ENCODE measurements at places on chromosomes 6 and 20. TPM values are rescaled to one million over a fixed set of nuclear protein-coding genes. Genes with fewer than 3 reads are reported as not detected.

GRCh38 chr6:125037827-125038226 is 75.6 kb downstream of the RNF217 start:
- no peak for DNase-seq

DNA sequence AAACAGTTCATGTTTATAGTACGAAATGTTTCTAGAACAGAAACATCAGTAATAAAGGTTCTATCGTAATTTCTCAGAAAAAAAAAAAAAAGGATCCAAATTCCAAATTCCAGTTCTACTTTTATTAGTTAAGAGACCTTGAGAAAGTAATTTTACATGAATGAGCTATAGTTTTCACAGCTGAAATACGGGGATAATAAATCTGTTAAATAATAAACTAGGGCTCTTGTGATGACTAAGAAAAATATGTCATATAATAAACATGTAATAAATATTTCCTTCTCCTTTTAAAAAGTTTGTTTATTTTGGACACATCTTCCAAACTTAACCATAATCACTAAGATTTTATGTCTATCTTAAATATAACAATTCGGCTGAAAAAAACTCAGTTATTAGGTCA is 17.8 kb downstream of the RARS2 start:
- no peak for DNase-seq

- no peak for DNase-seq
These were observed 395.3 kb downstream of the TBC1D32 start for GRCh38 chr6:120938876-120939472.

DNA sequence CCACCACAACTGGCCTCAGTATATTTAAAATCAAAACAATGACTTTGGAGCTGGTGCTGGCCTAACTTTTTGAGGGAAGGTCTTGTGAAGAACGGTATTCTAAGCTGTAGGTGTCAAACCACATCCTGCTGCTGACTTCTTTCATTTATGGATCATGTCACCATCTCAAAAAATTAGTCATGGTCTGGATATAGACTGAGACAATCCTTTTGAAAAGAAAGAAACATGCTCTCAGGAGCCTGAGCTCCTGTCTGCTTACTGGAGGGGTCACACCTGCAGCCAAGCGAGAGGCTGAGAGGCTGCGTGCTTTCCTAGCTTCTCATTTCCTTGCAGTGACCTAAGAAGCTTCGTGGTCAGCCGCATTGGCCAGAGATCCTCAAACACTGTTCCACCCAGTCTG is 55.2 kb downstream of the TIAM2 start:
- DNase-seq, result no peak

DNA sequence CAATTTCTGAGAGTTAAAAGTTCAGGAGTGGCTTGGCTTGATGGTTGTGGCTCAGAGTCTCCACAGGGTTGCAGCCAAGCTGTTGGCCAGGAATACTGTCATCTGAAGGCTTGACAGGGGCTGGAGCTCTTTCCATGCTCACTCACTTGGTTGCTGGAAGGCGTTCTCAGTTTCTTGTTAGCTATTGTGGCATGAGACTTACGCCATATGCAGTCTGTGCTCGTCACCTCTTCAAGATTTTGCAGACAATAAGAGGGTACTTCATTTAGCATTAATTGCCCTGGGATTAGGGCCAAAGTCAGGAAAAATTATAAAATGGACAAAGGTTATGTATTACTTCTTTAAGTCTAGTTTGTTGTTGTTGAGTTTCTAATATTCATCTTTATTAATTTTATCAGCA is 380.6 kb upstream of the MAP3K7 start:
- no peak for DNase-seq

GRCh38 chr6:125950293-125950692 is 6.3 kb upstream of the HINT3 start:
- no peak for DNase-seq

DNA sequence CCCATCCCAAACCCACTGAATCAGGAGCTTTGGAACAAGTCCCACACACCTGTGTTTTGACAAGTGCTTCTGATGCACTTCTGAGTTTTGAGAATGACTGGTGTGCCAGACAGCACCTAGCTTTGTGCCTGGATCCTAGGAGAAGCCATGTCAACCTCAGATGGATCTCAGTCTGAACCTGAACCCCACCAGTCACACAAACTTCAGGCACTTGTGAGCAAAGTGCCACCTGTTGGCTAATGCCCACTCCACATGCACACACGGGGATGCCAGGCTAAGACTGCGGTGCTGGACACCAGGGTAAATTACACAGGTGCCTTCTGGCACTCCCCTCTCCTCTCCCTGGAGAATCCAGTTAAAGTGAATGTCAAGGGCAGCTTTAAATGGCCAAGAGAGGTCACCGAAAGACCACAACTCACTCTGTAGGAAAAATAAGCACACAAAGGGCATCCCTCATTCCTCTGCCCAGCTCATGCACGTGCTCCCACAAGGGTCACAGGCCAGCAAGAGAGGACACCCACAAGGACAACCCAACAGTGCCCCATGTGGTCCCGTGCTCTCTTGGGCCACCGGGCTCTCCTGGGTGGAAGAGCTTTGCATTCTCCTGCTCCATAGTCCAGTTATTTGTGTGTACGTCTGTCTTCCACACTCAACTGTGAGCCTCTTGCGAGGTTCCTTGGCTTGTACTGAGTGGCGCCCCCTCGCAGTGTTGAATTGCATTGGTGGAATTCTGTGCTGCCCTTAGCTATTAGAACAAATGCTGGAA is 45.6 kb downstream of the TAF8 start:
- DNase-seq, result no peak

DNA sequence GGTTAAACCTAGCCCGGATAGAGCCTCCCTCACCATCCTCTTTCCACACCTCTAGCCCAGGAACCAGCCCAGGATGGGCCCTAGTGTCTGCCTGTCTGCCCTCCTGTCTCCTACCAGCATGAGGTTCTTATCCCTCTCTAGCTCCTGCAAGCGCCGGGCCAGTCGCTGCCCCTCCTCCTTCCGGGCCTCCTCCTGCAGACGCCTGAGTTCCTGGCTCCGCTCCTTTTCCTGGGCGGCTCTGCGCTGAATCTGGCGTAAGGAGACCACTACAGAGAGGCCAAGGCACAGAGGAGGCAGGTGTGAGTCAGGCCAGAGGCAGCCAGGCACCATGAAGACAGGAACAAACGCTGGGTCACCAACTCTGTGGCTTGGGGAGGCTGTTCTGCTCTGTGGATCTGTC is 4.3 kb upstream of the PSORS1C2 start:
- peak; percentile 57 for DNase-seq

DNA sequence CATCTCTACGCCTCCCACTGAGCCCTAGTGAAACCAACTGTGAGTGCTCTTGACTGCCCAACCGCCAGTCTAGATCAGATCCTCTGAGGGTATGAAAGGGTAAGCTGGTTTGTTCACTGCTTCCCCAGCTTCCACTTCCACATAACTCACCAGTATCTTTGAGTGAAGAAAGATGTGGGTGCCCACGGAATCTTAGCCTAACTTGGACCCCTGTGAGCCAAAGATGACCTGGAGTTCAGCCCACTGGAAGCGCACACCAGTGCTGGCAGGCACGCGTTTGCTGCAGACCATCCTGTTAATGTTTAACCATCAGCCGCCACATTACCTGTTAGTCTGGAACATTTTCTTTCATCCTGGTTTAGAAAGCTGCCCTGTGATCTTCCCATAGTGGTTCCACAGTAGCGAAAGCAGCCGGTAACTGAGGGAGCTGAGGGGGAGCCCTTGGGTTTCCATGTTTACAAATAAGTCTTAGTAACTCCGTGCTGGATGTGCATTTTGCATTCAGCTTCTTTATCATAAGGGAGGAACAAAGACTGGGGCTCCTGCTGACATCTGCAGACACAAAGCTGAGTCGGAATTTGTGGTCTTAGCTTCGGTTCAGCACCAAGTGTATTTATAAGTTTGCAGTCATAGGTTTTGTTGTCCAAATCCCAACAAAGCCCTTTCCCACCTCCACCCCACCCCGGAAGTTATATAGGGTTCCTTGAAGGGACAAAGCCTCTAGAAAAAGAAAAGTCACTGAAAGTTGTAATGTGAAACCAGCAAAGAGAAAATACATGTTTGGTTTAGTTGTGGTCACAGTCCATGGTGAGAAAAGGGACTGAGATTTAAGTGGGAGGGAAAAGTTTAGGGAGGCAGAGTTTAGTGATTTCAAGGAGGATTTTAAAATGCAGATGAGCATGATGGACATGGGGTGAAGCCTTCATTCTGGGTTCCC is 71.0 kb downstream of the SSR1 start:
- no peak for DNase-seq

GRCh38 chr6:40290816-40291215 is 296.3 kb downstream of the LRFN2 start:
- DNase-seq, result no peak

DNA sequence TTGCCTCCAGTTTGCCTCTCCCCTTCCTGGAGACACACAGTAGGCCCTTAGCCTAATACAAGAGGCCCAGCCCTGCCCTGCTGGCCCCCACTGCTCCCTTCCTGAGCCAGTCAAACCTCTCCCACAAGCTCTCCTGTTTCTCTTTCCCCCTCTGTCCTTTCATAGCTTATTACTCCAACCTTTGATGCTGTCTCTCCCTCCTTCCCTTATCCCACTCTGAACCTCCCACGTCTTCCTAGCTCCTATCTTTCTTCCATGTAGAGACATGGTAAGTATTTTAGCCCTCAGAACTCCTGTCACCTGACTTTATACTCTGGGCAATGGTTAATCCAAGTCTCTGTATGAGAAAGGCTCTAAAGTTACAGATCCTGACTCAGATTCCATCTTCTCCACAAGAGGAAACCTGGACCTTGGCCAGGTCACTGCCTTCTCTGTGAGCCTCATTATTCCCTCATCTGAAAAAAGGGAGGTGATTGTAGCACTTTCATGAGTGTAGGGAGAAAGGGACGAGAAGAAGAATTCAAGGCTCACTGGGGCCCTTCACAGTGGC is 6.7 kb downstream of the TGIF2 start:
- DNase-seq, result no peak

TFAP2A gene
- total RNA-seq, result 0.78 TPM

UBD gene
- total RNA-seq, result not detected

PRDM1 gene
- total RNA-seq, result 4.1 TPM

SMOC2 gene
- 334 TPM for total RNA-seq
